Stimulated activated CD8-positive, alpha-beta memory T cell treated with anti-CD3 and anti-CD28 coated beads, Interleukin-7, amount 100 ng/mL, for 24 hours (primary cell): ENCODE measurements at places on chromosomes 4 and X.

DNA sequence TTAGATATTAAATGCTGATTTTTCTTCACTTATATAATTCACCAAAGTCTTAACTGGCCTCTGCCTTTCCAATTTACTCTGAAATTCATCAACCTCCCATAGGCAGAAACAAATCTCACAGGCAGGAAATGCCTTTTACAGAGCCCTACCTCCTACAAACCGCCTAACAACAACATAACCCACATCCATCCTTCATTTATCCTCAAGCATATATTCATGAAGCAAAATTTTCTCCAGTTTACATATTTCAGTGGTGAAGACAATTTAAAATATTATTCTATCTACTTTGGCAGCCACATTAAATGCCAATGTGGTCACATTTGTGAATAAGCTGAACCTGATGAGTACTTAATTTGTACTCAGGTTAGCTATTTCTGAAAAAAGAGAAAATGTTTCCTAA lies 30.3 kb downstream of the SEPSECS start:
- no peak for DNase-seq

GRCh38 chrX:55143621-55144020 lies 54.8 kb downstream of the PAGE2 start:
- no peak for DNase-seq

DNA sequence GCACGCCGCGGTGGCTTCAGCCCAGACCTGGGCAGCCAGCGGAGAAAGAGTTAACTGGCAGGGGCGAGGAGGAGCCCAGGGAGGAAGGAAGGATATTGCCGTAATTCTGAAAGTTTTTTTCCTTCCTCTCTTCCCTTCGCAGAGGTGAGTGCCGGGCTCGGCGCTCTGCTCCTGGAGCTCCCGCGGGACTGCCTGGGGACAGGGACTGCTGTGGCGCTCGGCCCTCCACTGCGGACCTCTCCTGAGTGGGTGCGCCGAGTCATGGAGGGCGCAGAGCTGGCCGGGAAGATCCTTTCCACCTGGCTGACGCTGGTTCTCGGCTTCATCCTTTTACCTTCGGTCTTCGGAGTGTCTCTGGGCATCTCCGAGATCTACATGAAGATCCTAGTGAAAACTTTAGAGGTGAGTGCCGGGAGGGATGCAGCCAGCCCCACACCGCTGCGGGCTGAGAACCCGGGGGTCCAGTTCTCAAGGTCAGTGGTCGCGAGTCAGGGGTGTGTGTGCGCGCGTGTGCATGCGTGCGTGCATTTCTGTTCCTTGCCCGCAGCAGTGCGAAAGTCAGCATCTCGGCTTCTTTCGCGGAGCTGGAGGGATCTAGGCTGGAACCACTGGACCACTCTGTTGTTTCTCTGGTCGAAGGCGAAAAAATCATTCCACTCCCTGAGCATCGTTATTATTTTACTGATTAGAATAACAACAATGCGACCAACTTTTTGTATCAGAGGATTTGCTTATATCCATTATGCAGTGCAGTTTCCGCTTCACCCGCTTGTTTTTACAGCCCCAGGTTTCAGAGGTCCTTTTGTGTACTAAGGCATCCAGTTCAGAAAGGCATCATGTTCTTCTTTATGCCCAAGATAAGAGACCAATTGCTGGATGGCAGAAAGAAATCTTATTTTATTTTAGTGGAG lies 709 bp downstream of the GPAT3 start:
- no peak for DNase-seq

GRCh38 chr4:70660106-70660505 lies 6.2 kb downstream of the JCHAIN start:
- no peak for DNase-seq

DNA sequence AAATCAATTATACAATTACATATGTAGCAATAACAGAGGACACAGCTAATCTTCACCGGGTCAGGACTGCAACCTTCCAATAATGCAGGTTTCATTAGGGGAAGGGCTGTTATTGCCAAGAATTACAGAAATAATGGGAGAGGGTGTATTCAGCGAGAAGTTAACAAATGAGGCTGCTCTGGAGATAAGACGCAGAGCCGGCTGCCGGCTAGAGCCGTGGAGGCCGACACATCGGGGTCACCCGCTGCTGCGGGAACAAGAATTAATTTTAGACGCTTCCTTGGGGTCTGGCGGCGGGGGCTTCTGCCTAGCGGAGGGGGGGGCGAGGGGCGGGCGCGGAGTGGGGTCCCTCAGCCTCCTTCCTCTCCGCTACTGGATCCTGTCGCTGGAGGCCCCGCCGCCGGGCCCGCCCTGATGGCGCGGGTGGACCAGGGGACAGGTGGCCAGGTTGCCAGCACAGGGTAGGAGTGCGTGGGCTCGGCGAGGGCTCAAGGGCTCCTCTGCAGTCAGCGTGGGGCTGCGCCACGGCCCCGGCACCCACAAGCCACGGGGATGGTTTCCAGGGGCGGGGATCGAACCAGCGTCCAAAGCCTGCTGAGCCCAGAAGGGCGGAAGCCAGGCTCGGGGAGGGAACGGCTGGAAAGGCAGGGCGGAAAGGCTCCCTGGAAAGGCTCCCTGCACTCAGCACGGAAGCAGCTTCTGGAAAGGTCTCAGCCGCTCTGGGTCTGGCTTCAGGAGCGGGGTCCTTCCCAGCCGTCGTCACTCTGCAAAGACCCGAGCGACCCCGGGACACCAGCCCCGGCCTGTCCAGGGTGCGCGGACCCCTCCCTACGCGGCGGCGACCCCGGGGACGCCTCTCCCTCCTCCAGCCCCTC lies 113.8 kb upstream of the NKX1-1 start:
- no peak for DNase-seq

- no peak for DNase-seq
Measured at GRCh38 chr4:84501202-84501503, 2.1 kb upstream of the NKX6-1 start.

GRCh38 chrX:54710920-54711319 lies 87.1 kb downstream of the ITIH6 start:
- DNase-seq, result no peak

DNA sequence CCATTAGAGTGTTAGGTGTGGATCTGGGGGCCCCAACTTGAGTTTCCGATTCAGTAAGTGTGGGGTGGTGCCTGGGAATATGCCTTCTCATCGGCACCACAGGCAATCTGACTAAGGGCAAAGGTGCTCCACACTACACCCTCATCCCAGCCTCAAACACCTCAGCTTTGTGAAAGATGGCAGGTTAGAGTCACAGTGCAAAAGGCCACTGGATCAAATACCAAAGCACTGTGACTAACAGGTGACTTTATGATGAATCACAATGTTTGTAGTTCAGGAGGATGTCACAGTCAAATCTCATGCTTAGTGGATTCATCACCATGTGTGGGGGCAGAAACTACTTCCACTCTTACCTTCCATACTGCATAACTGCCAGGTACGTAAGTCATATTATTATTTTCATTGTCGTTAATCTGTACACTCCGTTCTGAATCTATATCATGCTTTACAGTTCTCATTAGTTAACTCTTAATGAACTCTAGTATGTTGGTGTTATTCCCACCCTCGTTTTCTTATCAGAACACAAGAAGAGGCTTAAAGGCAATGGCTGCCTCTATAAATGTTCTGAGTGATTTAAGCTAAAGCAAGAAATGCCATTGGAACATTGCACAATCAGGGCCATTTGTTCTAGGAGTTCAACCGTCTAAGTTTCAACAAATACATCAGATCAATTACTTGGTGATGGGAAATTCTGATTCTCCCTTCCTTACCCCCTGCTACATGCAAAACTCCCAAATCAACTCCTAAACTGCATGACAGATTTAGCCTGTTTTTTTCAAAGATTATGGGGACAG lies 50.2 kb downstream of the PRKG2 start:
- no peak for DNase-seq

DNA sequence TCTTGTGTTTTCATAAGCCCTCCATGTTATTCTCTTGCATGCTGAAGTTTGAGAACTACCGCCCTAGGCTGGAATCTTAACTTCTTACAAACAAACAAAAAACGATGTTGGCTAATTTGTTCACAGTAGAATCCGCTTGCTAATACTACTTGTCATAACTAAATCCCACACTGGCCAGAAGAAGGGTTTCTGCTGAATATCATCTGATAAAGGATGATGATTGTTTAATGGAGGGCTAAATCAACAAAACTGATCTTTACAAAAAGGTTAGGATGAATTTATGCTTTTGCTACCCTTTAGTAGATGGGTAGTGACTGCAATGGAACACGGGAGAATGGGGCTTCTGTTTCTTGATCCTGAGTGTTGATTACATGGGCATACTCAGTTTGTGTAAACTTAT lies 42.3 kb downstream of the SPATA4 start:
- DNase-seq, result no peak
